Femur (tissue), 1 donor: ENCODE measurements at places on chromosomes 13 and 19.
A peak's percentile ranks its signal among the peaks of the same experiment; 100 is the strongest.

- DNase-seq: no peak
Measured at GRCh38 chr19:56423985-56424353, 19.8 kb downstream of the ZNF583 start.

GRCh38 chr13:110618167-110618566 is 2.8 kb downstream of the NAXD start:
- no peak for DNase-seq

DNA sequence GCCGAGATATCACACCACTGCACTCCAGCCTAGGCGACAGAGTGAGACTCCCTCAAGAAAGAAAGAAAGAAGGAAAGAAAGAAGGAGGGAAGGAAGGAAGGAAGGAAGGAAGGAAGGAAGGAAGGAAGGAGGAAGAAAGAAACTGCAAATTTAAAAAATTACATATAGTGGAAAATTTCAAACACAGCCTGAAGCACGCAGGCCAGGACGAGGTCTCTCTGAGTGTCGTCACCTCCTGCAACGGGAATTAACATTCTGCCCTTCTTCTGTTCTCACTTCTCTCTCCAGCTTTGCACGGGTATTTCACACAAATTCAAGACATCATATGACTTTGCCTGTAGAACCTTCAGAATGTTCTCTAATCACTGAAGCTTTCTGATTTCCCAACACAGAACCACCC is 108.2 kb downstream of the GNG7 start:
- DNase-seq: no peak

- no peak for DNase-seq
Measured at GRCh38 chr19:7614859-7615741, 14.2 kb downstream of the XAB2 start.

DNA sequence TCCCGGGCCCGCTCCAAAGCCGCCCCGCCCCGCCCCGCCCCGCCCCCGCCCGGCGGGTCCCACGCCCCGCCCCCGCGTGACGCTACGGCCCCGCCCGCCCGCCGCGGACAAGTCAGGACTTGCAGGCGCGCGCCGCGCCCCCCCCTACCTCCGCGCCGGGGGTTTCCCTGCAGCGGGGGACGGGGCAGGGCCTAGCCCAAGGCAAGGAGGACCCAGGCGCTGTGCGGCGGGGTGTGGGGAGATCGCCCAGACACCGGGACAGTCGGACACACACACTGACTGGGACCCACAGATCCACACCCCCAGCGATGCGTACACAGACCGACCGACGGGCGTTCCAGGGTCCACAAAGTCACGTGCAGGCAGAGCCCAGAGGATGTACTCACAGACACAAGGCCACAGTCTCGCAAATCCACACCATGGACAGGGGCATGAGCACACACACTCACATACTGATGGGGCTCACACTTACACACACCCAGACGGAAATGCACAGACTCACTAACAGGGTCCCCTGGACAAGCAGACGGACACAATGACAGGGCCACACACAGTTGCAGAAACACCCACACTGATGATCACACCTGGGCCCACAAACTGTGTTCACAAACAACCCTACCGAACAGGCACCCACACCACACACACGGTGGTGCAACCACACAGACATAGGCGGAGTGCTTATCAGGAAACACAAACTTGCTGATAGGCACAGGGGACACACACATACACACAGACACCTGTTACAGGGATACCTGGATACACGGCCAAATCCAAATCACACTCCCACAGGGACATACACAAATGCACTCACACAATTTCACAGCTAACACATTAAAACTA is 436 bp upstream of the BBC3 start:
- peak; percentile 91 for DNase-seq

DNA sequence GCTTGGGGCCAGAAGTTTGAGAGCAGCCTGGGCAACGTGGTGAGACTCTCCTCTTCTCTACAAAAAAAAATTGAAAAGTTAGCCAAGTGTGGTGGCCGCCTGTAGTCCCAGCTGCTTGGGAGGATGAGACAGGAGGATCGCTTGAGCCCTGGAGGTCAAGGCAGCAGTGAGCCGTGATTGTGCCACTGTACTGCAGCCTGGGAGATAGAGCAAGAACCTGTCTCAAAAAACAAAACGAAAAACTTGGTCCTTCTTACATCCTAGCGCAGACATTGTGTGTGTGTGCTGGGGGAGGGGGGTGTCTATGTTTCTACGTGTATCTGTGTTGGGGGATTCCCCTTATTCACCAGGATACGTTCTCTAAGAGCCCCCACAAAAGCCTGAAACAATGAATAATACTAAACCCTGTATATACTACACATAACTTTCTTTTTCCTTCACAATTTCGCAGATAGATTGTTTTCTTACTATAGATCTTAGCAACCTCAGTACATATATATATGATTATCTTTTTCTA is 7.9 kb downstream of the AXL start:
- DNase-seq: no peak

DNA sequence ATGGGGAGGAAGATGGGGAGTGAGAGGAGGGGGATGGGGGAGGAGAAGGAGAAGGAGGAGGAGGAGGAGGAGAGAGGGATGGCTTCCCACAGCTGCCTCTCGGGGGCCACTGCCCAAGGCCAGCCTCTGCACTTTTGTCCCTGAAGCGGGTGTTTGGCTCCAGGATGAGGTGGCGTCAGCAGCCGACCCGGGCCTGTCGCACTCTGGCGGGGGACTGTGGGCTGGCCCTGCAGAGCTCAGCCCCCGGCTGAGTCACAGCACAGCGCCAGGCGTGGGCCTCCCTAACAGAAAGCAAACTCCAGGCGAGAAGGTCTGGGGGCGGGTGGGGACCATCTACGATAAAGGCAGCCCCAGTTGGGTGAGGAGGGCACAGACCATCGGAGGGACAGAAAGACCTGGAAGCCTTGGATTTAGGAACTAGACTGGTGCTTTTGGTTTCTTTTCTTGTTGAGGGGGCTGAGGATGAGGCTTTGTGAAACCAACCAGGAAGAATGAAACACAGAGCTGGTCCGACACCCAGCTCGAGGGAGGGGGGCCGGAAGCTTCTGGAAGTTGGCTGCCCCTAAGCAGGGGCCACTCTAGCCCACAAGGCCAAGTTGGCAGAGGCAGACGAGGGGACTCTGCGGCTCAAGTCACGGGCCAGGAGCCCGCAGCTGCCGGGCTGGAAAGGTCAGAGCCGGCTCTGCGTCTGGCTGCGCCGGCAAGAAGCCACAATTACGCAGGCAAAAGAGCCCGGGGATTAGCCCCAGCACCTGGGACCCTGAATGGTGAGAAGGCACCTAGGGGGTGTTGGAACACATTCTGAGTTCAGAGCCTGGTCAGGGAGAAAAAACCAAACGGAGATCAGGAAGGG is 18.2 kb downstream of the LSM4 start:
- DNase-seq: peak; percentile 91

DNA sequence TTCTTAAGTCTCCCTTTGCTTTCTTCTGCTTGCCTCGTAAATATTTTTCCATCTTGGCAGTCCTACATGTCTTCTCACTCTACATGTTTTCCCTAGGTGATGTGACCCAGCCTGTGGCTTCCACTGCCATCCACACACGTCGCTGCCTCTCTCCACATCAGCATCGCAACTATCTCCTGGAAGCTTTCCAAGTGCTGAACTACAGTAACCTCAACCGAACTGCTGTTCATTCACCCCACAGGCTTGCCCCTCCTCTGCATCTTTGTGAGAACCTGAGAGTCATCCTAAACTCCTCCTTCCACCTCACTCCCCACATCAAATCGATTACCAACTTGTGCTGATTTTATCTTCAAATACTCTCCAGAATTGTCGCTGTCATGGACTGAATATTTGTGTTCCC is 41.2 kb upstream of the USPL1 start:
- DNase-seq: no peak

DNA sequence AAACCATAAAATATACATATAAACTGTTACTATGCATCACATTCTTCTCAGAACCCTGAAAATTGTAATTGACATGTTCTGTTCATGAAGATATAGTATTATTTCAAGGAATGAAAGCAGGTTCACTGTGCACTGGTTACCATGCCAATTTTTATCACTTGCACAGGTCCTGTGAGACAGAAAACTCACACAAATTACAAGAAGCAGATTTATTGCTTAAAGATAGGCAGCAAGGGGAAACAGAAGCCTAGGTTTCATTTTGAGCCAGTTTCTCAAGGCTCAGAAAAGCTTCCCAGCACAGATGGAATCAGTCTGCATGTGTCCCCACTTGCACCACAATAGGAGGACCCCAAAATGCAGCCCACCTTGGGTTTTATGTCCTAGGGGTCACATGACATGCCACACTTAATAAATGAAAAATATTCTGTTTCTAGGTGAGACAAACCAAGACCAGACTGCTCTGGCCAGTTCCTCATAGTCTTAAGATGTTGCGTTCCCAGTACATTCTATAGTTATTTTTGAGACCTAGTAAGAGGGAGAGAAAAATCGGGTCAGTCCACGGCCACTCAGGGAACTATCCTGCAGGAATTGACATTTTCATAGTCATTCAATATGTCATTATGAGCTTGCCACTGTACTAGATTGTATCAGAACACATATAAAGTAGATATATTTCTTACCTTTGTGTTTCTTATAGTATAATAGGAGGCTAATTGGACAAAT is 459.1 kb upstream of the ATXN8OS start:
- no peak for DNase-seq

DNA sequence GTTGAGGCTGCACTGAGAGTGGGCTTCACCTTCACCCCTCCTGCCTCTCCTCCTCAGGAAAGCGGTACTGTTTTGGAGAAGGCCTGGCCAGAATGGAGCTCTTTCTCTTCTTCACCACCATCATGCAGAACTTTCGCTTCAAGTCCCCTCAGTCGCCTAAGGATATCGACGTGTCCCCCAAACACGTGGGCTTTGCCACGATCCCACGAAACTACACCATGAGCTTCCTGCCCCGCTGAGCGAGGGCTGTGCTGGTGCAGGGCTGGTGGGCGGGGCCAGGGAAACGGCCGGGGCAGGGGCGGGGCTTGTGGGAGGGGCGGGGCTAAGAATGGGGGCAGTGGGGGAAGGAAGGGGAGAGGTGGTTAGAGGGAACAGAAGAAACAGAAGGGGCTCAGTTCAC is 7.5 kb downstream of the CYP2A13 start:
- no peak for DNase-seq

- no peak for DNase-seq
Measured at GRCh38 chr19:21900401-21900800, 64.4 kb upstream of the ZNF43 start.

- DNase-seq: peak; percentile 91
Measured at GRCh38 chr19:7944177-7944761, 803 bp upstream of the TIMM44 start.

GRCh38 chr13:71454509-71454908 is 412.5 kb downstream of the DACH1 start:
- no peak for DNase-seq

- no peak for DNase-seq
Measured at GRCh38 chr19:5314907-5315298, 25.7 kb downstream of the PTPRS start.

DNA sequence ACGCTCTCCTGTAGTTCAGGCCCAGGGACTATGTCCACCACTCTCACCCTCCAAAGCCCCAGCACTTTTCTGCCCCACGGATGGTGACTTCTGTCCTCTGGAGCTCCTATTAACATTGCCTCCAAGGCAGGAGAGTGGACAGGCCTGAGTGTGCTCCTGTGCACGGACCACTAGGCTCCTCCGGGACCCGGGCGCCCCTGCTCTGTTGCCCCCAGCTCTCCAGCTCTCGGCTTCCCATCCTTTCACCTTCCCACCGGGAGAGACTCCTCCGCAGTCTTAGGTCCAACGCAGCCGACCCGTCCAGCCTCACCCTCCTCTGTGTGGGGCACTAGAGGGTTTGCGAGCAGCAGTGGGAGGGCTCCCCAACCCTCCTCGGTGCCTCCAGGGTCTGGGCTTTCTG is 30.4 kb downstream of the CAPN12 start:
- no peak for DNase-seq
